ENCODE measurements at places on chromosomes 13 and 19. TPM values are rescaled to one million over a fixed set of nuclear protein-coding genes. Genes with fewer than 3 reads are reported as not detected.

Gene KASH5
- total RNA-seq, result not detected

Gene ZNF772
- 33.6 TPM for total RNA-seq

Gene CGB1
- total RNA-seq, result not detected

Gene C5AR1
- not detected for total RNA-seq

Gene FARP1
- 11.2 TPM for total RNA-seq

Gene GAS6
- total RNA-seq, result 172 TPM

Gene ATP8B3
- total RNA-seq, result 0.48 TPM

Gene ZNF730
- 0.88 TPM for total RNA-seq

Gene CNMD
- not detected for total RNA-seq

Gene MUC16
- total RNA-seq, result not detected

Gene PCSK4
- 8.5 TPM for total RNA-seq

Gene DPF1
- total RNA-seq, result 1.2 TPM

Gene TMIGD2
- 0.57 TPM for total RNA-seq

Gene SERP2
- 2.0 TPM for total RNA-seq

Gene OR7A5
- 0.67 TPM for total RNA-seq

Gene PSG2
- not detected for total RNA-seq

Gene CRB3
- total RNA-seq, result not detected

Gene OR7C1
- 0.05 TPM for total RNA-seq

Gene ZNF571
- 4.8 TPM for total RNA-seq

Gene ADGRE2
- total RNA-seq, result 1.1 TPM

Gene RASAL3
- not detected for total RNA-seq

Gene BRCA2
- total RNA-seq, result 4.9 TPM

Gene CLN5
- total RNA-seq, result 27.0 TPM

Gene ACP5
- total RNA-seq, result 0.52 TPM

Gene SBK2
- 39.9 TPM for total RNA-seq

Gene ZNF135
- total RNA-seq, result 0.62 TPM

Gene FBN3
- not detected for total RNA-seq

Gene FFAR1
- total RNA-seq, result not detected

Gene NTF4
- total RNA-seq, result not detected

Gene AZU1
- total RNA-seq, result not detected

Gene GIPC3
- total RNA-seq, result 0.19 TPM

Gene KIR3DL1
- not detected for total RNA-seq

Gene EPN1
- 73.4 TPM for total RNA-seq

Gene EBI3
- total RNA-seq, result 0.11 TPM

Gene SUGP1
- total RNA-seq, result 36.4 TPM

Gene NCAN
- total RNA-seq, result 0.05 TPM

Gene UQCRFS1
- total RNA-seq, result 65.4 TPM

Gene IRS2
- total RNA-seq, result 5.7 TPM

Gene WDFY2
- 4.7 TPM for total RNA-seq

Gene CEACAM19
- 6.9 TPM for total RNA-seq

Gene ZNF724
- total RNA-seq, result 5.7 TPM

Gene PROZ
- not detected for total RNA-seq

Gene KLK14
- not detected for total RNA-seq

Gene DAND5
- not detected for total RNA-seq

Gene PTGIR
- not detected for total RNA-seq
